ENCODE measurements at places on chromosomes 4 and X.

GRCh38 chr4:860561-860960 is 34.6 kb upstream of the CPLX1 start:
- H3K4me1 ChIP-seq: no peaks in the 10 kb centered on the region
- H3K27me3 ChIP-seq: no peaks in the 10 kb centered on the region
- peaks cover 81% of the 10 kb centered on the region for H3K36me3 ChIP-seq
- DNase-seq: no peak

DNA sequence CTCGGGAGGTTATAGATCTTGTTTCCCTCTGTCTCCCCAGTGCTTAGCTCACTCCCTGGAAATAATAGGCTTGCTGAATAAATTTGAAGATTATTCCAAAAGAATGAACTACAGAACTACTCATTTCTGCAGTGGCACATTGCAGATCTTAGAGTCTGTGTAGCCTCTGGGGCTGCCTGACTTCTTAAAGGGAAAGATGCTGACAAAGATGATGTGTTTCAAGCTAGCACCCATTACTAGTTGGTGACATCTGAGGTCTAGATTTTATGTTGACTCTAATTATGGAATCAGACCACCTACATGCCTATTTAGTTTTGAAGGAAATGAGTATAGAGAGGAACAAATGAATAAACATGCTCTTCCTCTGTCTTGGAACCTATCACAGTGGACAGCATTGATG is 123.7 kb upstream of the KCNIP4 start:
- H3K4me3 ChIP-seq: no peak overlapping the region
- no peak overlapping the region for H3K27ac ChIP-seq

- peaks cover 14% of the 10 kb centered on the region for H3K36me3 ChIP-seq
- H3K27me3 ChIP-seq: no peaks in the 10 kb centered on the region
- DNase-seq: no peak
- peak overlapping the region; percentile 67 for H3K27ac ChIP-seq
Observed at GRCh38 chrX:136710325-136710951, 62.5 kb downstream of the CD40LG start.

- no peak for DNase-seq
- peaks cover 13% of the 10 kb centered on the region for H3K27me3 ChIP-seq
- no peak overlapping the region for H3K4me3 ChIP-seq
- H3K36me3 ChIP-seq: no peaks in the 10 kb centered on the region
- no peaks in the 10 kb centered on the region for H3K4me1 ChIP-seq
Observed at GRCh38 chr4:1045595-1046201, 34.3 kb downstream of the FGFRL1 start.

DNA sequence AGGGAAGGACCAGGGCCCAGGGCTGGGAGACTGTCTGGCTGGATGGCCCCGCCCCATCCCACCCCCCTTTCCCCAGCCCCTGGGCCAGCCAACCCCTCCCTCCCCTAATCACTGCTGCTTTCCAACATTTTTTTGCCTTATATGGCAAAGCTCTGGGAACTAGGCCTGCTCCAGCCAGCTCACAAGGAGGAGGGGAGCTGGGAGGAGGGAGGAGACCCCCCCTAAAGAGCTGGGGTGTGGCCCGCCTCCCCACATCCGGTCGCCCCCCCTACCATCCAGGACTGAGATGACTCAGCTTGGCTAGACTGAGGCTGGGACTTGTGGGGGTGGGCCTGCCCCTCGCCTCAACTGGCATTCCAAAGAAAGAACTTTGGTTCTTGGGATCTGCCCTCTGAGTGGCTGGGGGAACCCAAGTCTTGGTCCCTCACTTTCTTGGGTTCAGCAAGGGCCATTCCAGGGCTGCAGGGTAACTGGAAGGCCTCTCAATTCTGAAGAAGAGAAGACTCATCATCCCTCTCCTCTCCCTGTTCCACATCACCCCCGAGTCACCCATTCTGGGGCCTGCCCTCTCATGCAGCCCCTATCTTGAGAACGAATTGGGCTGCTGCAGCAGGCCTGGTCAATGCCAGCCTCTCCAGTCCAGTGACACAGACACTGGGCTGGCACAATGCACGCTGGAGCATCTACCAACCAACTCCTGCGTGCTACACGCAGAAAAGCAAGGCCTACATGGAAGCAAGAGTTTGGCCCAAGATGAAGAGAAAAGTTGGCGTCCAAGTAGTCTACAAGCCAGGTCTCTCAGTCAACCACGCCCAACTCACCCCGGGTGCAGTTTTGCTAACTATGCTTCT is 4.8 kb downstream of the FLNA start:
- H3K4me3 ChIP-seq: peak overlapping the region; percentile 77
- no peaks in the 10 kb centered on the region for H3K27me3 ChIP-seq
- H3K27ac ChIP-seq: peak overlapping the region; percentile 97
- DNase-seq: peak; percentile 79

DNA sequence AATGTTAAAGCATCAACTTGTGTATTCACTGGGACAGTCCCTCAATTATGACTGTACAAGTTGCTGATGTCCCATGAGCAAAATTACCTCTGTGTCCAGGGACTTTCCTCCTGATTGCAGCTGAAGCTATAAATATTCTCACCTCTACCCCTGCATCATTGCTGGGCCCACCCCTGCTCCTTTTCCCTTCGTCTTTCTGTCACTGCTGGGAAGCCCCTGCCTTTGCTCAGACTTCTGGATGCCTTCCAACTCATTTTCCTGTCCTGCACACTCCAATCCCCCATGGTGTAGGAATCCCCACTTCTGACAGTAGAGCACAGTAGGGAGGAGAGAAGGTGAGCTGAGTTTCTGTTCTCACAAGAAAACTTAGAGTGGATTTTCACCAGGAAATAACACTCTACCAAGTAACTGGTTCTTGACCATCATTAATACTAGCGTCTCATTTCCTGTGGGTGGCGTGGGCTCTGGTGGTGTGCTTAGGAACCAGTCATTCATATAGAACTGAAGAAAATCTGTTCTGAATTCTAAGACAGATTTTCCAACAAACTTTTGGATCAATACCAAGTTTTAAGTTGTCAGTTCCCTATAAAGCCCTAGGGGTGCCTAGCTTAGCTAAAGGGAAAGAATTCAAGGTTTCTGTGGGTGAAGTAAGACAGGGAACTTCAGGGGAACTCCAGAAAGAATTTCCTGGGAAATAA is 136.2 kb upstream of the MED14 start:
- no peak overlapping the region for H3K4me3 ChIP-seq
- H3K27me3 ChIP-seq: no peaks in the 10 kb centered on the region
- H3K27ac ChIP-seq: no peak overlapping the region
- DNase-seq: no peak
- H3K36me3 ChIP-seq: no peaks in the 10 kb centered on the region

DNA sequence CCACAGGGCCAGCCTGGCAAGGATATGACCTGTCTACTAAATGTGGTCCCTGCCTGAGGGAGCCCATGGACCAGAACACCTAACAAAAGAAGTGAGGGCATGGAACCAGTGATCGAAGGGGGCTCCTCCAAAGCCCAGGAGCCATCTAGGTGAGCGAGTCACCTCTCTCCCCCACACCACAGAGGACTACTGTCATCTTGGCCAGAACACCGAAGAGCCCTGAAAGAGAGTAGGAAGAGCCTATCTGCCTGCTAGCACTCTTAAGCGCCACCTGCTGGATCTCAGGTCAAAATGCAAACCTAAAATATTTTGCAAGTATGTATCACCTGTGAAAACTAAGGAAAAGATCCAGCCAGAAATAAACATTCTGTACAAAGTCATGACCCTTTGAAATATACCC is 137.9 kb upstream of the ZXDB start:
- DNase-seq: no peak
- H3K27me3 ChIP-seq: no peaks in the 10 kb centered on the region
- H3K27ac ChIP-seq: no peak overlapping the region
- no peak overlapping the region for H3K4me3 ChIP-seq

DNA sequence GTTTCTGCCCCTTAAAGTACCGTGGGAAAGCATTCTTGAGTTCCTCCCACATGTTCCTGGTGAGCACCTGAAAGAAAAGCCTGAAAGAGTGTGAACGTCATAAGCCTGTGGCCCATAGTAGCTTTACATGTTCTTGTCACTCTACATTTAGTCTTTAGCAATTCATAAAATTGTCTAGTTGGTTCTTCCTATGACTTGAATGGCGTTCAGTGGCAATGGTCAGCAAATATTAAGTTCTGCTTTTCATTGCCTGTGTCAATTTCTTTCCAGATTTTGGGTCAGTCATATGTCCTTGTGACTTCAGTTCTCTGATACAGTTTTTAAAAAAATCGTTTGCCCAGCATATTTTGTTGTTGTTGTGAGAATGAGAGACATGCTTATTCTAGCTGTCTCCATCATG is 650.0 kb upstream of the BOD1L1 start:
- no peak for DNase-seq
- no peaks in the 10 kb centered on the region for H3K36me3 ChIP-seq
- H3K4me1 ChIP-seq: no peaks in the 10 kb centered on the region
- H3K4me3 ChIP-seq: no peak overlapping the region
- H3K27me3 ChIP-seq: no peaks in the 10 kb centered on the region

- DNase-seq: peak; percentile 43
- H3K27ac ChIP-seq: peak overlapping the region; percentile 45
- H3K27me3 ChIP-seq: no peaks in the 10 kb centered on the region
Observed at GRCh38 chrX:13669246-13669737, 16.4 kb downstream of the TCEANC start.

GRCh38 chr4:54813674-54814073 is 155.9 kb downstream of the KIT start:
- no peaks in the 10 kb centered on the region for H3K4me1 ChIP-seq
- H3K27me3 ChIP-seq: no peaks in the 10 kb centered on the region
- DNase-seq: no peak

GRCh38 chr4:26407476-26407875 is 82.8 kb downstream of the CCKAR start:
- H3K4me3 ChIP-seq: no peak overlapping the region
- DNase-seq: no peak
- no peaks in the 10 kb centered on the region for H3K4me1 ChIP-seq
- peaks cover 12% of the 10 kb centered on the region for H3K36me3 ChIP-seq

DNA sequence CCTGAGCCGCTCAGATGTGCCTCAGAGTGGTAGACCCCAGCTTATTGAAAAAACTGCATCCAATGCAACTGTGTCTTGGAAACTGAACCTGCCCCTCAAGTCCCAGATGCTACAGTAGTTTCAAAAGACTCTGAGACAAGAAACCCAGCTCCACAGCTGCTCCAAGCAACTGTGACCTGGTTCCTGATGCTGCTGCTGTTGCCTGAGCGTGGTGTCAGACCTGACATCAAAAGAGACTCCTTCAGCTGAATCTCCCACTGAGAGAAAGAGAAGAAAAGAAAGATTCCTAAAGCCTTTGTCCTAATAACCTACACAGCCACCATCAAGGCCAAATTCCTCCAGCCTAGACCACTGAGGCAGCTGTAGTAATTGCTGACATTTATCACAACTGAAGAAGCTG is 630.1 kb downstream of the STIM2 start:
- no peak overlapping the region for H3K4me3 ChIP-seq
- H3K27ac ChIP-seq: no peak overlapping the region
- no peaks in the 10 kb centered on the region for H3K4me1 ChIP-seq
- no peaks in the 10 kb centered on the region for H3K27me3 ChIP-seq
- DNase-seq: no peak
- no peaks in the 10 kb centered on the region for H3K36me3 ChIP-seq

DNA sequence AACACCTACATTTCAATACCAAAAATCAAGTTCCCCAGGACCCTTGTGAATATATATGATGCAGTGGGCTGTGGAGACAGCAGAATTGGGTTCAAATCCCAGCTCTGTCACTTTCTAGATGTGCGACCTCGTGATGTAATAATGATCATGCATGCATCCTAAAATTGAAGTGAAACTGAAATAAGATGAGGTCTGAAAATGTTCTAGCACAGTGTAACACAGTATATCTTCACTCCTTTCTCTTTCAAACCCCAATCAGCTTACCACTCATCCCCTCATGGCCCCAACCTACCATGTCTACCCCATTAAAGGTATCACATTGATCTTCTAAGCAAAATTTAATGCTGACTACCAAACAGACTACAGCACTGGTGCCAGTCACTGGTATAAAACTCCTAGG is 69.9 kb upstream of the BRS3 start:
- no peak overlapping the region for H3K4me3 ChIP-seq
- DNase-seq: no peak
- no peaks in the 10 kb centered on the region for H3K36me3 ChIP-seq
- H3K4me1 ChIP-seq: no peaks in the 10 kb centered on the region
- no peaks in the 10 kb centered on the region for H3K27me3 ChIP-seq
- no peak overlapping the region for H3K27ac ChIP-seq

DNA sequence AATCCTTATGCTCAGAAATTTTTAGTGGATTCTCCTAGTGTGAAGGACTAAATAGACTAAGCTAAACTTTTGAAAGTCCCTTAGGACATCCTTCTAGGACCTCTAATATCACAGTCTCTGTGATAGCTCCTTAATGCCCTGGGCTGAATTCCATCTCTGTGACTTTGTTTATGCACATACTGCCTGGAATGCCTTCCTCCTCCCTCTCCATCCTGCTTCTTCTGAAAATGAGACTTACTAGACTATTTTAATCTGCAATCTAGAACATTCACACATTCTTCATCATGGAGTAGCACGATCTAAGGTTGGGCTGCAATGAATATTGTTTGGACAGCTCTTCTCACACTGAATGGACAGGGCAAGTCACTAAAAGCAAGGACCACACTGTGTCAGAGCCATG is 65.0 kb upstream of the MSX1 start:
- no peak for DNase-seq
- no peak overlapping the region for H3K27ac ChIP-seq
- no peak overlapping the region for H3K4me3 ChIP-seq
- H3K36me3 ChIP-seq: no peaks in the 10 kb centered on the region
- H3K27me3 ChIP-seq: no peaks in the 10 kb centered on the region
- no peaks in the 10 kb centered on the region for H3K4me1 ChIP-seq

DNA sequence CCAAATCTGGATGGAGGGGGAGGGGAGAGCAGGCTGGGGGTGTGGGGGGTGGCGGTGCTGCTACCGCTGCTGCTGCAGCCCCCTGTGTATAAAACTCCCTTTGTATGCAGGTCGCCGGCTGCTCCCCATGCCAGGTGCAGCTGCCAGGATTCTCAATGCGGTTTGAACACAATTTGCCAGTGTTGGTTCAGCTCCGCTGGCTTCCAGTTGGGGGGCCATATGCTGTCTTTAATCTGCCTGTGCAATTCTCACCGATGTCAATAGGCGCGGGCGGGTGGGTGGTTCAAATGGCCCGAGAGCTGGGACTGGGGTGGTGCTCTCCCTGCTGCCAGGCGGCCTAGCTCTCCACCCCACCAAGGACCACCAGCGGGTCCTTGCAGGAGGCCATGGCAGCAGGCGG is 257.6 kb downstream of the BCOR start:
- no peaks in the 10 kb centered on the region for H3K4me1 ChIP-seq
- H3K36me3 ChIP-seq: no peaks in the 10 kb centered on the region
- H3K27me3 ChIP-seq: no peaks in the 10 kb centered on the region
- H3K27ac ChIP-seq: no peak overlapping the region
- no peak overlapping the region for H3K4me3 ChIP-seq
- no peak for DNase-seq

DNA sequence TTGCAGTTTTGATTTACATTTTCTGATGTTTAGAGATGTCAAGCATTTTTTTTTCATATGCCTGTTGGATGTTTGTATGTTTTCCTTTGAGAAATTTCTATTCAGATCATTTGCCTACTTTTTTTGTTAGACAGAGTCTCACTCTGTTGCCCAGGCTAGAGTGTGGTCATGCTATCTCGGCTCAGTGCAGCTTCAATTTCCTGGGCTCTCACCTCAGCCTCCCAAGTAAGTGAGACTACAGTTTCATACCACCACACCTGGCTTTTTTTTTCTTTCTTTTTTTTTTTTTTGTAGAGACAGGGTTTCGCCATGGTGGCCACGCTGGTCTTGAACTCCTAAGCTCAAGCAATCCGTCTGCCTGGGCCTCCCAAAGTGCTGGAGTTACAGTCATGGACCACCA is 291.7 kb downstream of the SLITRK2 start:
- H3K36me3 ChIP-seq: no peaks in the 10 kb centered on the region
- no peaks in the 10 kb centered on the region for H3K27me3 ChIP-seq
- no peak overlapping the region for H3K4me3 ChIP-seq
- no peaks in the 10 kb centered on the region for H3K4me1 ChIP-seq

Measured in effector memory CD4-positive, alpha-beta T cell (primary cell).